ENCODE measurements at places on chromosomes 2 and 18. TPM values are rescaled to one million over a fixed set of nuclear protein-coding genes. Genes with fewer than 3 reads are reported as not detected.

L3MBTL4 gene
- 4.5 TPM for polyA plus RNA-seq

MLPH gene
- polyA plus RNA-seq = 25.9 TPM

CMPK2 gene
- 3.8 TPM for polyA plus RNA-seq

SMYD1 gene
- not detected for polyA plus RNA-seq

DNA sequence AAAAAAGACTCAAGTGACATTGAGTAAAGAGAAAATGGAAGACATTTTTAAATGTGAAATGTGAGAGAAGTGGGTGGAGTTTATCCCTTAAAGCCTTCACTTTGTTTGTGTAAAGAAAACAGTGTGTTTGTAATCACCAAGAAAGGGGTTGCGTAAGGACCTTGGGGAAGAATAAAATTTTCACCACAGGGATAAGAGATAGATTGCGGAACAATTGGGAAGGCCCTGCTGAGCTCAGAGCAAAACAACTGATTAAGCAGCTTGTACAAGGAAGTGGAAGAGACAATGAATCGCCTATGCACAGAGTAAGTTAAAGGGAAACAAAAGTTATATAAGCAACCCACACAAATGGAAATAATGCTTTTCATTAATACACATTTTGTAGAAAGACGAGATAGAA, 327.7 kb downstream of the RAD51AP2 start:
- DNase-seq = no peak

DNA sequence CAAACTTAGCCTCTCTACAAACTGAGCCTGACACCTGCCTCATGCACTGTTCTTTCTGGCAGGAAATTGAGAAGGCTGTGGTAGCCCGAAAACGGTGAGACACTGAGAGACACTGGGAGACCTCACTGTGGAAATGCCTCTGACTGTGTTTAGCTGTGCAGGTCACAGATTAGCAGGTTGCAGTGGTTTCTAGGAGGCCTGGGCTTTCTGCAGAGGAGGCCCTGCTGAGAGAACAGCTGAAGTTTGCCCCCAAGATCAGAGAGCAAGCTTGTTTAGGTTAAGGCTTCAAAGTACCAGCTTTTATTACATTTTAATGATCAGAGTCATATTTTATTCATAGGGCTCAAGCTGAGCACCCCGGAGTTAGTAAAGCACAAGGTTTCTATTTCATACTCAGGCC, 68.7 kb upstream of the LYPD6 start:
- DNase-seq = no peak

All from liver (tissue), 10 donors.